Testis (tissue), 5 donors: ENCODE measurements at places on chromosomes 5 and 9. TPM values are rescaled to one million over a fixed set of nuclear protein-coding genes. Genes with fewer than 3 reads are reported as not detected.

GRCh38 chr5:9197881-9198260 is 348.0 kb downstream of the SEMA5A start:
- no peaks in the 10 kb centered on the region for H3K4me1 ChIP-seq
- no peak for DNase-seq
- no peaks in the 10 kb centered on the region for H3K36me3 ChIP-seq
- H3K27ac ChIP-seq: no peak overlapping the region
- no peak overlapping the region for H3K4me3 ChIP-seq

The CSF1R gene
- 4.3 TPM for total RNA-seq

GRCh38 chr5:26940994-26941393 is 97.4 kb downstream of the CDH9 start:
- no peaks in the 10 kb centered on the region for H3K4me1 ChIP-seq
- DNase-seq: no peak
- H3K27me3 ChIP-seq: no peaks in the 10 kb centered on the region
- no peak overlapping the region for H3K4me3 ChIP-seq

DNA sequence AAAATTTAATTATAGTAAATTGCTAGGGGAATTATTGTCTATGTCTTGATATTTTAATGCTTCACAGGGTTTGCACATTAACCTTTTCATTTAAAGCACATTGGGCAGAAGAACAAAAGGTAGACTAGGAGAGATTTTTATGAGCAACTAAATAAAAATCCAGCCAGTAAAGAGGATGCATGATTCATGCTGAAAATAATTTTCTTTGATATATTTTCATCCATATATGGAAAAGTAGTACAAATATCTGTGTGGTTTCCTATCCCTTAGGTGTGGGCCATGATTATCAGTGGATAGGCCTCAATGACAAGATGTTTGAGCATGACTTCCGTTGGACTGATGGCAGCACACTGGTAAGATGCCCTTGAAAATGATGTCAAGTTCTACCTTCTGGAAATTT is 83.1 kb downstream of the VCAN start:
- H3K27ac ChIP-seq: no peak overlapping the region
- no peaks in the 10 kb centered on the region for H3K4me1 ChIP-seq
- H3K4me3 ChIP-seq: no peak overlapping the region
- H3K27me3 ChIP-seq: no peaks in the 10 kb centered on the region
- DNase-seq: no peak
- H3K36me3 ChIP-seq: no peaks in the 10 kb centered on the region

- no peaks in the 10 kb centered on the region for H3K27me3 ChIP-seq
- peaks cover 10% of the 10 kb centered on the region for H3K4me1 ChIP-seq
- no peaks in the 10 kb centered on the region for H3K36me3 ChIP-seq
- no peak overlapping the region for H3K27ac ChIP-seq
Observed at GRCh38 chr5:16992444-16992843, 56.4 kb upstream of the MYO10 start.

DNA sequence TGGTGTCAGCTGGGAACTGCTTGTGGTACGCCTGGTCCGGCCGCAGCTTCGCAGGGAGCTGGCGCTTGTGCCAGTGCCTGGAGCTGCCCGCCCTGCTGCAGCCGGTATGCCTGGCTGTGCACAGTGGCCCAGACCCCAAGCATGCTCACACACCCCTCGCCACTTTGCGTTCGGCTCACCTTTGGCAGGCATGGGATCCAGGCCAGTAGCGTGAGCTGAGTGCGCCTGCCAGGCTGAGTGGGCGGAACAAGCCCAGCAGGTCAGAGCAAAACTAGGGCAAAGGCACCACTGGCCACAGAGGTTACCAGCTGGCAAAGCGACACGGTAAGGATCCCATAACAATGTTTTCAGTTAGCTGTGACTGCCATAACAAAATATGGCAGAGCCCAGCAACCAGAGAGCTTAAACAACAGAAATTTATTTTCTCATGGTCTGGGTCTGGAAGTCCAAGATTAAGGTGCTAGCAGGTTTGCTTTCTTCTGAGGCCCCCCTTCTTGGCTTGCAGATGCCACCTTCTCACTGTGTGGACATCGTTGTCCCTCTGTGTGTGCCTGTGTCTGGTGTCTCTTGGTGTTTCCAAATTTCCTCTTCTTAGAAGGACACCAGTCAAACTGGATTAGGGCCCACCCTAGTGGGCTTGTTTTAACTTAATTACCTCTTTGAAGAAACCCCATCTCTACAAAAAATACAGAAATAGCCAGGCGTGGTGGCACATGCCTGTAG is 61.6 kb downstream of the PSAT1 start:
- H3K27me3 ChIP-seq: no peaks in the 10 kb centered on the region
- no peak for DNase-seq
- no peak overlapping the region for H3K27ac ChIP-seq
- H3K36me3 ChIP-seq: no peaks in the 10 kb centered on the region
- H3K4me3 ChIP-seq: peak overlapping the region; percentile 25
- no peaks in the 10 kb centered on the region for H3K4me1 ChIP-seq

The SNX24 gene
- 13.1 TPM for total RNA-seq

- H3K27me3 ChIP-seq: no peaks in the 10 kb centered on the region
- no peaks in the 10 kb centered on the region for H3K36me3 ChIP-seq
- no peak for DNase-seq
- no peak overlapping the region for H3K4me3 ChIP-seq
- no peaks in the 10 kb centered on the region for H3K4me1 ChIP-seq
Observed at GRCh38 chr5:2441495-2442180, 309.8 kb downstream of the IRX2 start.

GRCh38 chr9:121289772-121290370 is 21.9 kb downstream of the GSN start:
- no peaks in the 10 kb centered on the region for H3K36me3 ChIP-seq
- H3K4me3 ChIP-seq: no peak overlapping the region
- H3K27ac ChIP-seq: peak overlapping the region; percentile 94
- H3K4me1 ChIP-seq: peaks cover 70% of the 10 kb centered on the region
- DNase-seq: no peak

DNA sequence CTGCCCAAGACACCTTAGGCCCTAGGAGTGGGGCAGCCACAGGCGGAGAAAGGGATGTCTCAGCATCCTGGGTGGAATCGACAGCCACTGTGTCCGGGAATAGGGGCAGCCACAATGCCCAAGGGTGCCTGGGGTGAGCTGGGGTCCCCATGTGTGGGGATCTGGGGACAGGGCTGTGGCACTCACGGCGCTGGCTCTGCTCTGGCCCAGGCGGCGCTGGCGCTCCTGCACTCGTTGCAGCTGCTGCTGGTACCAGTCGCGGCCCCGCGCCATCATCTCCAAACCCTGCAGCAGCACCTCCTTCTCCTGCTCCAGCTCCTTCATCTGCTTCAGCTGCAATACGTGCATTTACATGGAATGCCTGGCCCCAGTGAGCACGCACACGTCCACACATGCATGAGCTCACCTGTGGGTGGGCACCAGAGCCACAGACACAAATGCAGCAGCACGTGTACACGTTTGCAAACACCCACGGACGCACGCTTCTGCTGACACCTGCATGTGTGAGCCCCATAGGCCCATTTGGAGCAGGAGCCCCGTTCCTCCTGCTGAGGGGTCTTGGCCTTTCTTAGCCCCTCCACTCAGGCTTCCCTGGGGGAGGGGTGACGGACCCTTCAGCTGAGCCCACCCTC is 4.9 kb downstream of the SAPCD2 start:
- peaks cover 4% of the 10 kb centered on the region for H3K4me1 ChIP-seq
- no peak overlapping the region for H3K27ac ChIP-seq
- no peak overlapping the region for H3K4me3 ChIP-seq
- no peak for DNase-seq

The ACTBL2 gene
- total RNA-seq: 0.16 TPM

GRCh38 chr5:14464671-14465070 is 116.9 kb upstream of the OTULINL start:
- H3K4me3 ChIP-seq: no peak overlapping the region
- H3K27me3 ChIP-seq: no peaks in the 10 kb centered on the region
- H3K27ac ChIP-seq: no peak overlapping the region
- no peak for DNase-seq
- H3K4me1 ChIP-seq: peaks cover 8% of the 10 kb centered on the region

- H3K4me1 ChIP-seq: no peaks in the 10 kb centered on the region
- H3K27me3 ChIP-seq: no peaks in the 10 kb centered on the region
- no peak overlapping the region for H3K4me3 ChIP-seq
Observed at GRCh38 chr5:17400724-17401469, 97.1 kb upstream of the TAF11L2 start.

DNA sequence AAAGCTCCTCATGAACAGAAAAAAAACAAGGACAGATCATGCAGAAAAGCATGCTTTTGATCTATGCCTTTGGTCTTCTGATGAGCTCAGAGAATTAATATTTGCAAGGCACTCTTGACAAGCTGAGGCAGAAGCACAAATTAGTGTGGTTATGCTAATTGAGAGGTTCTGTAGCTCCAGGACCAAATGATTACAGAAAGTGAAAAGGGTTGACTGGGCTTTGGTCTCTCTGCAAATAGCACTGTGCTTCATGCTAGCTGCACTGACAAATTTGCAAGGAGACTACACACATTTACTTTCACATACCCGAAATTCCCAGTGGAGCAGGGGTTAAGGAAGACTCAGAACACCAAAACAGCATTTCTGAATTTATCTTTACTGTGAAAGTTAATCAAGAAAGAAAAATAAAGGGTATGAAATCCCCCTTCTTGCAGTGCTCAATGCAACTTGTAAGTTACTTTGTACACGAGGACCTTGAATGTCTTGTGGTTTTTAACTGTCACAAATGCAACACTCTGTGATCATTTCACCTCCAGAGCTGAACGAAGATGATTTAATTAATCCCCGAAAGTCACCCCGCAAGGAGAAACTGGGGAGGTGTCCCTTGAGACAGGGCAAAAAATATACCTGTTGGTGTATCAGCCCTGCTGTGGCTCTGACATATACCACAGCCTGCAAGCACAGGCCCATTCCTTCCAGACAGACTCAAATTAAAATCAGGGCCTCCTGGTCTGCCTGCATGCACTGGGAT is 11.9 kb downstream of the RAPGEF1 start:
- no peak for DNase-seq
- no peaks in the 10 kb centered on the region for H3K36me3 ChIP-seq
